ENCODE measurements at places on chromosomes 11 and 22.
A peak's percentile ranks its signal among the peaks of the same experiment; 100 is the strongest.

DNA sequence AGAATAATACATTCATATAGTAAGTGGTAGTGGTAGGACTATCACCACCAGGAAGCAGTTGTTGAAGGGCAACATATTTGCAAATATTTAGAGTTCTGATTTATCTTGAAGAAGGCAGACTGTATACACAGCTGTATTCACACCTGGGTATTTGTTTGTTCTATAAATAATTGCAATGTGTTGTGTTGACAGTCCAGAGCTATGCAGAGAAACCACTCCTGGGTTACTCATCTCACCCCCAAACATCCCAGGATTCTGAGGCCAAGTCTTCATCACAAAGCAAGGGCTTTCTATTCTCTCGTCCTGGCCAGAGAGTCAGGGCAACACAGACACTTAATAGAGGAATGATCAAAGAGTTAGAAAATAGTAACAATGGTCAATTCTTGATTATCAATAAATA, 102.1 kb upstream of the FAT3 start:
- no peak for DNase-seq

DNA sequence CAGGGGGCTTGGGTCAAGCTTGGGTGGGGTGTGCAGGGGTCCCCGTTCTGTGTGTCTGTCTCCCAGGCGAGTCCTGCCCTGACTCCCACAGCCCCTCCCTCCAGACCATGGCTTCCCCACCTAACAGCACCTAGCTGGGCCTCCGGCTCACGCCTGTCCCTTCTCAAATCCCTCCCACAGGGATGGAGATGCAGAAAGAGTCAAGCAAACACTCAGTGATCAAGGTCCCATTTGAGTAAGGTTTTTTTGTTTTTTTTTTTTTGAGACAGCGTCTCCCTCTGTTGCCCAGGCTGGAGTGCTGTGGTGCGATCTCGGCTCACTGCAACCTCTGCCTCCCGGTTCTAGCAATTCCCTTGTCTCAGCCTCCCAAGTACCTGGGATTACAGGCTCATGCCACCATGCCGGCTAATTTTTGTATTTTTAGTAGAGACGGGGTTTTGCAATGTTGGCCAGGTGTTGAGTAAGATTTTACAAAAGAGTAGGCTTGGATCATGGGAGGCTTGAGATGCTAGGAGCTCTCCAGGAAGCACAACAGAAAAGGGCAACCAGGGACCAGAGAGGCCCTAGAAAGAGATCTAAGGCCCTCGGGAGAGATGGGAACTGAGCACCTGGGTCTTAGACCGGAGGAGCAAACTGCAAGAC, 5.7 kb downstream of the APOBEC3D start:
- DNase-seq, result no peak

- no peak for DNase-seq
These were observed at the start of gene KCNE3 for GRCh38 chr11:74466916-74467885. Gene KCNE3 (minus strand): TSS chr11:74467549. CDS start chr11:74457563, 9,986 bp downstream.

DNA sequence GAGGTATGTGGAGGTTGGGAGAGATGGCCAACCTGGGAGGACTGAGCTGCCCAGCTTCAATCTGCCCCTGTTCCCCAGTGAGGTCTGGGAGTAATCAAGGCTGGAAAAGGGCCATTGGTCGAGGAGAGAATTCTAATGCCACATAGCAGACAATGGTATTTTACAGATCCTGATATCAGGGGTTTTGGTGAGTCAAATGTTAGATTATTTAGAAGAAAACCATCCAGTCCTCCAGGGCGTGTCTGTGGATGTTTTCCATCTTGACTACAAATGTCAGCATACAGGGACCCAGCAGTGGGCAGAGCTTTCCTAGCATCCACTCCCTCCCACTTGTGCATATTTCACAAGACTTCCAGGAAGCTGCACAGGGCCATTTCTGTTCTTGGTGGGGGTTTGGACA, 107.9 kb downstream of the SCN3B start:
- peak; percentile 59 for DNase-seq

DNA sequence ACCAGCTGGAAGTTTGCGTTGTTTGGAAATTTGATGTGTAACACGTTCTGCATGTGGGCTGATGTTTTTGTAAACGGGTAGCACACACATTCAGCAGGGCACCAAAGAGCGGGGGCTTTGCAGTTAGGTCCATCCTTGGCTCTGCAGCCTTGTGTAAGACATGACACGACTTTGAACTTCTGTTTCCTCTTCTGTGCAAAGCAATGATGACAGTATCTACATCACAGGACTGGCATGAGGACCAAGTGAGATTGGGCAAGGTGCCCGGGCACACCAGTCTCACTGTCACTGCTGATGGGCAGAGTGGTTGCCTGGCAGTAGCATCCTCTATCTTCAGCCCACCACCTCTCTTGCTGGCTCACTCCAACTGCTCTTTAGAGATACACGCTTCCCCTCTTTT, 3.3 kb downstream of the TCN2 start:
- DNase-seq, result no peak

- DNase-seq, result no peak
These were observed 19.1 kb downstream of the SERPING1 start for GRCh38 chr11:57616595-57616994.

DNA sequence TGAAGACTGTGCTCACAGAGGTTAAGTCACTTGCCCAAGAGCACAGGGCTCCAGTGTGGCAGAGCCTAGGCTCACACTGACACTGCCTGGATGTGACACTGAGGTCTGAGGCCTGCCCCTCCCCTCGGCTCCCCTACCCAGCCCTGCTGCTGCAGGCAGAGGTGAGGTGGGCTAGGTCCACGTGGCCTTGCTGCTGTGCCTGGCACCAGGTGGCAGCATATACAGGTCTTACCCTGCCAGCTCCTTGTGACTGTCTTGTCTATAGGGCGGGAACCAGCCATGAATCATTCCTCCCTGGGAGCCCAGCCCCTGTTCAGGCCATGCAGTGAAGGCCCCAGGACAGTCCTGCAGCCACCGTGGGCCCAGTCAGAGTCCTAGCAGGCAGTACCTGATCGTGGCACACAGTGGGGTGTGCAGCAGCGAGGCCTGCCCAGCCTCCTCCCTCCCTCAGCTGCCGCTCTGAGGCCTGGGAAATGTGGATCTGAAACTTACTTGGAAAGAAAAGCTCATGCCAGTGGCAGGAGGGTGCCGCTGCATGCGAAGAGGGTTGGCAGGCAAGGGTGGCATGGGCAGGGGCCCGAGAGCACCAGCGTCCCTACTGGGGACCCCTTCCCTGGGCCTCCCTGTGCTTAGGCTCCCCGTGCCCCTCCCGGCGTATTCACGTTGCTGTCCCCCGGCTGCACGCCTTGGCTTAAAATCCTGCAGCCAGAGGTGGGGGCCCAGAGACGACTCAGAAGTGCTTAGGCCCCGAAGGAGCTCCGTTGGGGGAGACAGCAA, 1.2 kb upstream of the CERK start:
- DNase-seq, result peak; percentile 34

GRCh38 chr22:29481265-29482000, 1.4 kb downstream of the NEFH start:
- DNase-seq, result no peak

Data from amniotic stem cell (primary cell).